ENCODE measurements at places on chromosomes 11 and 22.

- no peak for DNase-seq
These were observed 75.7 kb downstream of the MPPED1 start for GRCh38 chr22:43487311-43488030.

GRCh38 chr11:16356761-16357393, 531 bp upstream of the SOX6 start:
- DNase-seq = no peak

DNA sequence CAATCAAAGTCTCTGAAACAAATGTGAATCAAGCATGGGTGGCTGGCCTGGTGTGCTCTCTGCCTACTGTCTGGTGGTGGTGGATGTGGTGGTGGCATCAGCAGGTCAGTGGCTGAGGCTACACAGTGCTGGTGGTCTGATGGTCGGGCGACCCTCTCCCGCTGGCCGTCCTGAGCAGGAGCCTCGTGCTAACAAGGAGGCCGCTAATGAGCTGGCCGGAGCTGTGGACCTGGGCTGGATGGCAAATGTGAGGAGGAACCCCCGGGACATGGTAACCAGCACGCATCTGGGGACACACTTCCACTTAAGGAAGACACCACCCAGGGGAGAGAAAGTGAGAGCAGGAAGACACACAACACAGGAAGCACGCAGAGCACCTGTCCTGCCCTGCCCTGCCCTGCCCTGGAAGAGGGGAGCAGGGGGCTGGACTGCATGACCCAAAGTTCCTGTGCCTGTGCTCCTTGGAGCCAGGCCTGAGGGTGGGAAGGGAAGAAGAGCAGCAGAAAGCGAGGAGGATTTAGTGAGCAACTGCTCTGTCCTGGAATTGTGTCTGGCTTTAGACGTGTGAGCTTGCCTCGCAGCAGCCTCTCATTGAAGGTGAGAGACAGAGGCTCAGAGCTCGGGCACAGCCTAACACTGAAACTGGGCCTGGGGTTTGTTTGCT, 23.7 kb downstream of the SLC37A2 start:
- DNase-seq = no peak

GRCh38 chr11:72897506-72897905, 83.3 kb downstream of the ATG16L2 start:
- no peak for DNase-seq

DNA sequence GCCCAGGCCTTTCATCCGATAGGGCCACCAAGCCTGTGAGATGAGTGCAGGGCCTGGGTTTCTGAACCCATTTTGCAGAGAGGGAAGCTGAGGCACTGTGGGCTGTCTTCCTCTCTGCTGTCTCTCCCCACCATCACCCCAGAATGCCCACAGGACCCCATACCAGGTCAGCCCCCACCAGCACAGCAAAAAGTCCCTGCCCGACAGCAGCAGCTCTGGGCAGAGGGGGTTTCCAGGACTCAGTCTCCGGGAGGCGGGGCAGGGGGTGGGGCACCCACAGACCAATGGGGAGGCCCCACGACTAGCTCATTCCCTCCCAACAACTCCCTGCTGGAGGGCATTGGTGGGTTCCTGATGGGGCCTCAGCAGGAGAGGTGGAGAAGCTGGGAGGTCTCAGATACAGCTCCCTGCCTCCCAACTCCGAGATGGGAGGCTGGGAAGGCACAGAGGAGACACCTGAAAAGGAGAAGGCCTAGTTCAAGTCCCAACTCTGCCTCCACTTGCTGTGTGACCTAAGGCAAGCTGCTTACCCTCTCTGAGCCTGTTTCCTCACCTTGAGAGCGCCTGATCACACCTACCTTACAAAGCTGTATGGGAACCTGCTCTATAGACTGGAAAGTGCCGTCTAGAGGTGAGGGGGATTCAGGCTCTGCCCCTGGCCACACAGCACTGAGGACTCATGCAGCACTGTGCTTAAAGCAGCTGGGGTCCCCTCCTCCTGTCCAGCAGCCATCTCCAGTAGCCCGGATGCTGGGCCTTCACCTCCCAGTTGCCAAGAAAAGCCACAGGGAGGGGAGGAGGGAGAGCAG, 3.5 kb downstream of the CBX7 start:
- no peak for DNase-seq

GRCh38 chr11:41483956-41484355, 24.5 kb upstream of the LRRC4C start:
- DNase-seq = no peak

DNA sequence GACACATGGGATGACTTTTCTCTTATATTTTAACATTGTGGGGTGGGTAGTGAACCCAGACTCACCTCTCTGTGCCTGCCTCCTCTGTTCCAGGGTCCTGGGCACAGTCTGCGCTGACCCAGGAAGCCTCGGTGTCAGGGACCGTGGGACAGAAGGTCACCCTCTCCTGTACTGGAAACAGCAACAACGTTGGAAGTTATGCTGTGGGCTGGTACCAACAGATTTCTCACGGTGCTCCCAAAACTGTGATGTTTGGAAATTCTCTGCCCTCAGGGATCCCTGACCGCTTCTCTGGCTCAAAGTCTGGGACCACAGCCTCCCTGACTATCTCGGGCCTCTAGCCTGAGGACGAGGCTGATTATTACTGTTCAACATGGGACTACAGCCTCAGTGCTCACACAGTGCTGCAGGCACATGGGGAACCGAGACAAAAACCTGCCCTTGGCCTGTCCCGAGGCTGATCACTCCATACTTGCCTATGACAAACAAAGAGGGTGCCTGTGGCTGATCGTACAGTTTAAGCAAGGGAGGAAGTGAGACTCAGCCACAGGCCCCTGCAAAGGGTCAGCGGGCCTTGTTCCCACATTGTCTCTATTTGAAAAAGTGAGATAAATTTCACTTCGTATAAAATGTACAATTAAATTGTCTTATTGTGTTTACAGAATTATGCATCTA, 43.7 kb upstream of the TOP3B start:
- no peak for DNase-seq

- DNase-seq = no peak
These were observed 23.0 kb upstream of the MAML2 start for GRCh38 chr11:96366024-96366423.

DNA sequence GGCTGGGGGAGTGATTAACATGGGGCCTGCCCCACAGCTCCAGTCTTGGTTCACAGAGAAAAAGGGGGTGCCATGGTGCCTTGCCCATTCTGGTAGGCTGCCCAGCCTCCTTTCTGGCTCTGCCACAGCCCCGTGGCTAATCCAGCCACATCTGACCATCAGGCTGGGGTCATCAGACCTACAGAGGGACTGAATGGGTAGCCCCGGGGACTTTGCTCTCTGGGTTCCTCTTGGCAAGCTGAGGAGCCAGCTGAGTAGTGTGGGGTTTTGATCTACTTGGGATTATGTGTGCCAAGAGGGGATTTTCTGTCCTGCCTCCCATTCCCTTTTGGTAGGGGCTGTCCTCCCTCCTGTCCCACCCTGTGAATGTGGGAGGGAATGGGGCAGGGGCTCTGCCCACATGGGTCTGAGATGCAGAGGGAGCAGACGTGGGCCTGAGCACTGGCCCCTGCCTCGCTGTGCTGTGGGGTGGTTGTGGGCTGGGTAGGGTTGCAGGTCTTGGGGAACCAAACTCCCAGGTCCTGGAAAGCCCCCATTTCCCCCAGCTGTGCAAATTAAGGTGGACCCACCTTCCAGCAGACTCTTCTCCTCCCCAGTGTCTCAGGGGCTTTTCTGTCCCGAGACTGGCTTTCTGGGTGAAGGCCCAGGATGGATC, 32.0 kb downstream of the CD82 start:
- no peak for DNase-seq

- DNase-seq = no peak
These were observed 163.4 kb downstream of the INSC start for GRCh38 chr11:15278128-15278527.

DNA sequence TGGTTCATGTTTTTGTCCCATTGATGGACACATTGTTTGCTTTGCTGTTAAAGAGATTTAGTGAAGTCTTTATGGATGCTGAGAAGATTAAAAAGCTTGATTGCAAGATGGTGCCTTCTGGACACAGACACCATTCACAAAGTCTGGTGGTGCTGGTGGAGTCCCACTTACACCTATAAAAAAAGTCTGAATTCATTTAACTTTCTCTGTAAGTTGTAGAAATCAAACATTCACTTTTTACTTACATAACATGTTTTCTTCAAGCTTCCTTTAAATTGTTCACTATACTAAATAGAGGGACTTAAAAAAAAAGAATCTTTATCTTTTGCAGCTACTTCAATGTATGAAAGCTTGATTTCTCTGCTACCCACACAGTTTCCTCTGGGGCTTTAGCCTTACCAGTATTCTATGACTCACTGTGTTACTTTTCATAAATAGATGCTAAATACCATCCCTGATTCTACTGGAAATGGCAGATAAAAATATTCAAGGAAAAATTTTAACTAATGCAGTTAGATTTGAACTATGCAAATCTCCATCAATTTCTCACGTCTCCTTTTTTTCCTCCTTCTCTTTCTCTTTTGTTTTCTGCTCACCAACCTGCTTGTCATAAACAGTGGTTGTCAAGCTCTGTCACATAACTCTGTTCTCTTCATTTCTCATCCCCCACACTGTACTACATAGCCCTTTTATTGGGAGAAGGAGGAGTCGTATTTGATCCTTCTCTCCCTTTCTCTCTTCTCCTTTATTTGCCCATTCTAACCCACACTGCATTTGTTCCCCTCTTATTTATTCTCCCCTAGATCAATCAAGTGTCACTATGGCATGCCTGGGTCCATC, 89.7 kb downstream of the FAM76B start:
- DNase-seq = no peak

- no peak for DNase-seq
These were observed 145.7 kb upstream of the TTC12 start for GRCh38 chr11:113168354-113169342.

- DNase-seq = no peak
These were observed 59.2 kb downstream of the PDE3B start for GRCh38 chr11:14702760-14703159.

GRCh38 chr11:126312961-126313360, 9.1 kb downstream of the DCPS start:
- no peak for DNase-seq

DNA sequence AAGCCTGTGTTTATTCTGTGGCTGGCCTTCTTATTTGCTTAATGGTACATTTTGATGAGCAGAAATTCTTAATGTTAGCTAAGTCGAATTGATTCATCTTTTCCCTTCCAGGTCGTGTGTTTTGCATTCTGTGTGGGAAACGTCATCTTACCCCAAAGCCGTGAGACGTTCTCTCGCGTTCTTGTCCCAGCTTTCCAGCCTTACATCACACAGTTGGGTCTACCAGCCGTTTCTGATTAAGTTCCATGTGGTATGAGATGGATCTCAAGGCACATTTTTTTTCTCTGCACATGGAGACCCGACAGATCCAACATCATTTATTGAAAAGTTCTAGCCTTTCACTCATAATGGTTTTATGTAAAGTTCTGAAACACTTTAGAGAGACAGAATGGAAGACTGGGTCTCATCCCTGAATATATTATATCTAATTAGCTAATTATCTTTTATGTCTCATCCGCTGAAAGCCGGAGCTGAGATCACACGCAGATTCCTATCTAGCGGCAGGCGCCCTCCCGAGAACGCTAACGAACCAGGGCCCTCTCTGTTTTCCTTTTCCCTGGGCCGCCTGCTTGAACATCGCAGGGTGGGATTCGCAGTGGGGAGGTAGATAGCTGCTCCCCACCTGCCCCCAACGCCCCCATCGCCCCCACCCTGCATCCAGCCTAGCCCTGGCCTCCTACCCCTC, 1162.2 kb downstream of the BRD1 start:
- no peak for DNase-seq

- no peak for DNase-seq
These were observed 359.0 kb downstream of the JRKL start for GRCh38 chr11:96748639-96749370.

DNA sequence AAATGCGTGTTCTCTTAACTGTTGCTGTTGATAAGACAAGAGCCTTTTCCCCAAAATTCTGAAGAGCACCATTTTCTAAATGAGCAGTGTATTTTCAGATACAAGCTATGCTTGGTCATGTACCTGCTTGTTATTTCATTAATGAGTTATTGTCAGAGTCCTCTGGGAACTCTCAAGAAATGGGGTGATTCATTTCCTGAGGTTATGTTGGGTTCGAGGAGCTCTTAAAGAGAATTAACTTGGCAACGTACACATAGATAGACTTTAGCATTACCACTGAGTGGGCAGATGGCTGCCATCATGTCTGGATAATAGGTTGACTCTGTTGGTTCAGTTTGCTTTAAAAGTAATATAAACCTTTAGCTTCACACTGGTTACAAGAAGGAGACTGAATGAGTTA, 87.9 kb upstream of the SORL1-AS1 start:
- no peak for DNase-seq

DNA sequence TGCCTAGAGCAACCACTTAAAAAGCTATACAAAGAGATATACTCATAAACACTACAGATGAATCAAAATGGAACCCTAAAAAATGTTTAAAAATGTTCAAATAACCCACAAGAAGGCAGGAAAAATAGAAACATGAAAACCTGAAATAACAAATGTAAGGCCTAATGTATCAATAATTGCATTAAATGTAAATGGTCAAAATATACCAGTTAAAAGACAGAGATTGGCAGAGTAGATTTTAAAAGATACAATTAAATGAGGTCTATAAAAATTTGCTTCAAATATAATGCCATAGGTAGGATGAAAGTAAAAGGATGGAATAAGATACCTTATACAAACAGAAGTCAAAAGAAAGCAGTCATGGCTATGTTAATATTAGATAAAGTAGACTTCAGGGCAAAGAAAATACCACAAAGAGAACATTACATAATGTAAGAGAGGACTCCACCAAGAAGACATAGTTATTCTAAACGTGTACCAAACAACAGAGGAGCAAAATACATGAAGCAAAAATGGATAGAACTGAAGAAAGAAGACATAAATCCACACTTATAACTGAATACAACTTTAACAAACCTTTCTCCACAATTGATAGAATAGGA, 25.2 kb downstream of the SHANK2 start:
- no peak for DNase-seq
